WERI-Rb-1 (cell line): ENCODE measurements at places on chromosomes 3 and 15.

DNA sequence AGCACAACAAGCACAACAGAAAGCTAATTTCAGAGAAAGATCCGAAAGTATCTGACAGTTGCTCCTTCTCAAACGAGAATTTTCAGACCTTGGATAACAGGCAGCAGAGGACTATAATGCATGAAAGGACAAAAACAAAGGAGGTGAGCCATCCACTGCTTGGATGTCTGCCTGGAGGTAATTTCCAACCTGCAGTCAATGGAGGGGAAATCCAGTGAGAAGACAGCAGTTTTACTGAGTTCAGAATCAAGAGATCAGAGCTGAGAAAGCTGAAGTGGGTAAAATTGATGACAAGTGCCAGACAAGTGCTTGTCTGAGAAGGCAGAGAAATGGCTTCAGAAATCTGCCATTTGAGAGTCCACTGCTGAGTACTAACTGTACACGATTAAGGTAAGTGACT, 22.1 kb downstream of the UBE3A start:
- no peak for DNase-seq

DNA sequence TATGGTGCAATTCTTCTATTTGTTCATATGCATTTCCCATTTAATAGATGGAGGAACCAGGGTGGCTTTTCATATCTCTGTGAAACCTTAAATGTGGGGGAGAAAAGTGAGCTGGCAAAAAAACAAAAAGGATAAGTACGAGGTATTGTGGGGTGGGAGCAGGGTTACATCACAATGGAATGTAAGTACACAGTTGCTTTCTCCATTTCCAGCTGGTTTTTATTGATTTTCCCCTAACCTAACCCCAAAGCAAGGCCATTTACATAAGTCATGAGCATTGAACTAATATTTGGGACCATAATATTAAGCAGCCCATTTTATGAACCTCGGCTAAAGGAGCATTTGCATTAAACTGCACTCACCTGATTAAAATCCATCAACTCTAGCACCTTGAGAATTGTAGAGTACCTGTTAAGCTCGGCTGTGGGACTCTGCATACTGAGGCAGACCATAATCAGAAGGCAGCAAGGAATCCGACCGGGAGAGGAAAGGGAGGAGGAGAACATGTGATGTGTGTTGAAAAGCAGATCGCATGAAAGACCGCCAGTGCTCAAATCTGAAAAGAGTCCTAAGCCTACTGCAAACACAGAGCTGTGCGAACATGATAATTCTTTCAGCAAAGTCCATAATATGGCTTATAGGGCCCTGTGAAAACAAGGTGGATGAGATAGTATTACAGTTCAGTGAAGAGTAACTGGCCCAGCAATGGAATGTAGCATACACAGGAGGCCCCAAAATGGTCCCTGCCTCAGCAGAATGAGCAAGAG, 513.4 kb downstream of the FHIT start:
- DNase-seq, result no peak

DNA sequence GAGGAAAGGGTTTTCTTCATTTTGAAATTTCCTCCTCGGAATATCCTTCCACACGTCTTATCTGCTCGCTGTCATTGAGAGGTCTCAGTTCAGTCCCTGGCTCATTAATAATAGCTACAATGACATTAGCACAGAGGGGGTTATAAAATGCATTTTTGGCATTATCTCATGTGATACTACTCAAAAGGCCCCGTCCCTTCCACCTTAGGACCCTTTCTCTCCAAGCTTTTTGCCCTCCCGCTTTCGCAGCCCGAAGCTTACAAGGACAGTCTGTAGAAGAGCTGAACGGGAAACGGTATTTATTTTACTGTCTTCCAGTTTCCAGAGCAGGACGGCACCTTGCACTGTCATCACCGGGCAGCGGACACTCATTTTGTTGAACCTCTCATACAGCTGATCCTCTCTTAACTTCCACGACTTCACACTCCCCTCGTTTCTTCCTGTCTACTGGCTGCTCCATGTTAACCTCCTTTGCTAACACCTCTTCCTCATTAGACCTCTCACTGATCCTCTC, 5.6 kb upstream of the PLEKHO2 start:
- no peak for DNase-seq

DNA sequence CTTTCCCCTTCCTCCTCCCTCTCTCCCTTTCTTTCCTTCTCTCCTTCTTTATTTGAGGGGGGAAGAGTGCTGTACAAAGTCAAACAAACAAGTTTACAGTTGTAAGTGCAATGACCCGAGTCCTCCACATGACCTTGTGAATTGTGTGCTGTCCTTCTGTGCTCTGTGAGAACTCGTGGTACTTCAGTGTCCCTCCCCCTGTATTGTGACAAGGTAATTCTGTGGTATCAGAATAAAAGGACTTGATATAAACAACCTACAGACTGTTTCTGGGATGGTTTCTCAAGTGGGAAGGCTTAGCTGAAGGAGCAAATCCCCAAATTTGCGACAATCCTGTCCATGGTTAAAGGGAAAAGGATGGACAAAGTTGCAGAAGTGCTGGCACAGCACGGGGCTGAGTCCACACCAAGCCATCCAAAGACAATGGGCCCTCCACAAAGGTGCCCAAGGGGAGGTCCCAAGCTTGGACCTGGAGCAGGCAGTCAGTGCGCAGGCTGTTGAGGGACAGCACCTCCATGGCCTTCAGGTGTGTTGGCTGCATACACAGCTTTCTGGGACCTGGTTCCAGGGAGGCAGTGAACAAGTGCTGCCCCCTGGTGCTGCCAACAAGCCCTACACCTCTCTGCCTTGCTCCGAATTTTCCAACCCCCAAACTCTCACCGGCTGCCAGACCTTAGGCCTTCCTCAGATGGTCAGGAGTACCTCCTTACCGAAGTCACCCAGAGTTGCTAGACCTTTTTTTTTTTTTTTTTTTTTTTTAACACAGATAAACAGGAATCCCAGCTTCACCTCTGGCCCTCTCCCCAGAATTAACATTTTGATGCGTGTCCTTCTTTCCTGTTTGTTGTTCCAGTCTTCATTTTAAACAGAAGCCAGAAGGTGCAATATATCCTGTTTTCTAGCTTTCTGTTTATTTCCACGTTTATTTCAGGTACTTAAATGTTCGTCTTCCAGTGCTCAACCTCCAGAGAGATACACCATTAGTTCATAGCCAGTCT, 2.6 kb upstream of the APEH start:
- peak; percentile 77 for DNase-seq

DNA sequence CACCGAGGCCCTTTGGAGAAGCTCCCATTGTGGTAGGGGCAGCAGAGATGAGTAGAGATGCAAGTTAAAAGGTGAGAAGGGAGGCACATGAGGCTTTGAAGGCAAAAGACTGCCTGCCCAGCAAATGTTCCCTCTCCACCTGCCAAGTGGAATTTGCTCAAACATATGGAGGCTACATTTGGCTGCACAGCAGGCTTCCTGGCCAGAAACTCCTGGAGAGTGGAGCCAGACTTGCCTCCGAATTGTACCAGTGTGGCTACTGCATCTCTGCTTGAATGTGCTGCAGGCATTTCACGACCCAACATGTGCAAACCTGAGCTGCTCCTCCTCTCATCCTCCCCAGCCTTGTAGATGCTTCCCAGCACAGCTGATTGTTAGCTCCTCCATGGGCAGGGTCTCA, 229.2 kb downstream of the ZNF621 start:
- no peak for DNase-seq

DNA sequence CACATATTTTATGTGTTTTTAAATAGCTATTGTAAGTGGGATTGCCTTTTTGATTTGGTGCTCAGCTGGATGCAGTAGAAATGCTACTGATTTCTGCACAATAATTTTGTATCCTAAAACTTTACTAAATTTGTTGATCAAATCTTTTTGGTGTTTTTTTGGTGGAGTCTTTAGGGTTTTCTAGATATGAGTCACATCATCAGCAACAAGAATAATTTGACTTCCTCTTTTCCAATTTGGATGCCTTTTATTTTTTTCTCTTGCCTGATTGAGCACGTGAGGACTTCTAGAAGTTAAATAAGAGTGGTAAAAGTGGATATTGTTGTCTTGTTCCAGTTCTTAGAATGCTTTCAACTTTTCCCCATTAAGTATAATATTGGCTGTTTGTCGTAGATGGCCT, 51.3 kb downstream of the TLNRD1 start:
- no peak for DNase-seq

GRCh38 chr3:18643281-18643680, 218.1 kb upstream of the SATB1 start:
- DNase-seq, result no peak

- DNase-seq, result no peak
These were observed 526.0 kb downstream of the FOXP1 start for GRCh38 chr3:71057526-71057894.

DNA sequence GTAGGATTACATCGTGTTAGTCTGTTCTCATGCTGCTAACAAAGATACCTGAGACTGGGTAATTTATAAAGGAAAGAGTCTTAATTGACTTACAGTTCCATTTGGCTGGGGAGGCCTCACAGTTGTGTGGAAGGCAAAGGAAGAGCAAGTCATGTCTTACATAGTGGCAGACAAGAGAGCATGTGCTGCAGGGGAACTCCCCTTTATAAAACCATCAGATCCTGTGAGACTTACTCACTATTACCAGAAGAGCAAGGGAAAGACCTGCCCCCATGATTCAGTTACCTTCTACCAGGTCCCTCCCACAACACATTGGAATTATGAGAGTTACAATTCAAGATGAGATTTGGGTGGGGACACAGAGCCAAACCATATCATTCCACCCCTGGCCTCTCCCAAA, 3.4 kb downstream of the SLC25A26 start:
- DNase-seq, result no peak

DNA sequence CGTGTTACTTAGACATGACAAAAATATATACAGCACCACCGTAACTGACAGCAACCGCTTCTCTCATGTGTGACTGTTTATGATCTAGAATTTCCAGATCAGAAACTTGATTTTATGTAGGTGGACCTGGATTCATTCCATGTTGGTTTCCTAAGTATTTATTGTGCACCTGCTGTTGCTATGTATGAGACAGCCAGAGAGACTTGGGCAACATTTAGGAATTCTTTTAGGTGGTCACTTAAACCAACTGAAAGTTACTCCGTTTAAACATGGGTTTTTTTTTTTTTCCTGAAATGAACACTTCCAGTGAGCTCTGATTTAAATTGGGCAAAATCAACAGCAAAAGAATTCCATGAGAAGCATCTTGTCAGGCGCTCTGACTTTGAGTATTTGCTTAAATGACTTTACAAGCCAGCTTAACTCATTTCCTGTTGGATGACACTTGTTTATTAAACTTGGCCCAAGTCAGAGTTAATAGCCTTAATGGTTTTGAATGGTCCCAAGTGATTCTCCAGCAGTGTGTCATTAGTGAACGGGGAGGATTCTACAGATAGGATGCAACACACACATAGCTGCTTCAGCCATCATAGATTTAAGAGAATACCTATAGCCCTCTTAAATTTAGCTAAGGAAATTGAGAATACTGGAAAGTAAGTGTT, 31.8 kb downstream of the MITF start:
- no peak for DNase-seq

DNA sequence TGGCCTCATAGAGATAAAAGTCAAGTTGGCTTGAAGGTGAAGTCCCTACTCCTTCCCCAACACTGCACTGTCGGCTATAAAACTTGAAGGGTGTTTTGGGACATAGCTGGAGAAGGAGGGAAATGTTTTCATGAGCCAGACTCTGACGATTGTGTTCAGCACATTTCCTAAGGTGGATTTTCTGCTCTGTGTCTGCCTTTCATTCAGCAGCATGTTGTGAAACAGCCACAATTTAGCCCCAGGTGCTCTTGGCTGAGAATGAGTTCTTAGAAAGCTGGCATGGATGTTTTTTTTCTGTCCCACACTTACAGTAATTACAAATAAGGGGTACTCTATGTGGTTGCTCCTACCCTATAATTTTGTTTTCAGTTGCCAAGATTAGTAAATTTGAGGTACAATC, 492.4 kb downstream of the MCTP2 start:
- no peak for DNase-seq

DNA sequence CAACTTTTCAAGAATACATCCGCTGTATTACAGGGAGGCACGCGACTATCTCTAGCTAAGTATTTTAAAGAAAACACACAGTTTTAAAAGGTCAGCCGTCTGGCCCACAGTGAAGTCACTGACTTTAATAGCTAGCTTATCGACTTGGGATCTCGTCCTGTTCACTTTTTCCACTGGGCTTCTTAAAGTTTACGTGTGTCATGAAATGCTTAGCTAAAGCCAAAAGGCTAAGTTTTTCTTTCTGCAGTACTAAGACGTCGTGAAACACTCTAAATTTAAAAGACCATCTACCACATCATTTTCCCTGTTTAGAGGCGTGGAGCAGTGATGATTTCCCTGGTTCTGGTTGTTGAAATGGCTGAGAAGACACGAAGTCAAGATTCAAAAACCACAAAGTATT, 27.1 kb downstream of the LRIG1 start:
- no peak for DNase-seq

GRCh38 chr15:48966595-48967301, 3.0 kb upstream of the SHC4 start:
- DNase-seq, result no peak

GRCh38 chr3:101925564-101925963, 76.2 kb downstream of the NFKBIZ start:
- DNase-seq, result no peak

- DNase-seq, result no peak
These were observed 6.2 kb downstream of the STIMATE start for GRCh38 chr3:52891164-52891563.

DNA sequence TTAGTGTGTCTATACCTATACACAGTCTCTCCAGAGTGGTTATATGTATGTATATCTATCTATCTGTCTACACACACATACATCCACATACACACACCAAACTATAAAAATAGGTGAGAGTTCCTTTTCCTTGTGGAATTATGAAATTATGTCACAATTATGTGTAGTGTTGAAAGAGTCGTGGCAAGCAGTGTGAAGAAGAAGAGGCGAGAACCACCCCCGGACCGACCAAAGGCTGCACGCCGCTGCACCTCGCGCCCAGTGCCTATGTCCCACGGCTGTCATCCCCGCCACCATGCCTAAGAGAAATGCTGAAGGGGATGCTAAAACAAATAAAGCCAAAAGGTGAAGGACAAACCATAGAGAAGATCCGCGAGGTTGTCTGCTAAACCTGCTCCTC, 95.0 kb upstream of the RAP2B start:
- DNase-seq, result no peak

- no peak for DNase-seq
These were observed 21.2 kb downstream of the UBE2Q2 start for GRCh38 chr15:75864213-75865059.

DNA sequence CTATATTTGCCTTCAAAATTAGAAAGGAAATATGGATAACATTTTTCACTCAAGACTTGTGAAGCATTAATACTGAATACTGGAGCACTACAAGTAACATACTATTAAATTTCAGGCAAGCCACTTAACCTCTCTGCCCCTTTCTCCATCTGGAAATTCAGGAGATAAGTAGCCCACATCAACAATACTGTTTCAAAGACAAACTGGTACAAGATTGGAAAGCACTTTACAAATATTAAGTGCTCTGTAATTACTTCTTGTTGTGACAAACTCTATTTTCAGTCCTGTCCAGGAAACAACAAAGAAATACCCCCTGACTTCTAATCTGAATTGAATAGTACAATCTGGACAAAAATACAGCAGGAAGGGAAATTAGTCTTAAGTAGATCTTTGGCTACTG, 49.3 kb downstream of the TMEM212 start:
- no peak for DNase-seq
